ENCODE measurements at places on chromosomes 1 and 21.

DNA sequence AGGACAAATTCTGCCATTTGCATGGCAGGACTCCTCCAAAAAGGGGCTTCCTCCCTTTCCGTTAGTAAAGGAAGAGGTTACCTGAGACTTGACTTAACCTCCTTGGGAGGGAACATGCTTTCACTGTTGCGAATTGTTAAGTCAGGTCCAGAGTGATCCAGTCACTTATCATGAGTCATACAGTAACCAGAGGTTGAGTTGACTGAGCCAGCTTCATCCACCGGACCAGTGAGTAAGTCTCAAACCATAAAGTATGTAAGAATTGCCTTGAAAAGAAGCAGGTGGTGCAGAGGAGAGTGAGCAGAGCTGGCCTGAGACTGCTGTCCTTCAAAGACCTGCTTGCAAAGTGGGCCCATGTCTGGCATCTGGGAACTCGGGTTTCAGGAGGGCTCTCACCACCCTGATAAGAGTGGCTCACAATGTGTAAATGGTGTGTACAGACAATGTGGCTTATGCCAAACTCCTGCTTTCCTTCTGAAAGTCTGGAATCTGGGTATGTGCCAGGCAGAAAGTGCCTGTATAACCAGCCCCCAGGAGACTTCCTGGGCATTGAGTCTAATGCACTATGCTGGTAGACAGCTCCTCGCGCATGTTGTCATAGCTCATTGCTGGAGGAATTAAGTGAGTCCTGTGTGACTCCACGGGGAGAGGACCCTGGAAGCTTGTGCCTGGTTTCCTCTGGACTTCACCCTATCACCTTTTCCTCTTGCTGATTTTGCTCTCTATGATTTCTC is 84.3 kb upstream of the KLHDC7A start:
- no peak for DNase-seq

- no peak for DNase-seq
Measured at GRCh38 chr1:27025718-27026117, 13.1 kb upstream of the TENT5B start.

DNA sequence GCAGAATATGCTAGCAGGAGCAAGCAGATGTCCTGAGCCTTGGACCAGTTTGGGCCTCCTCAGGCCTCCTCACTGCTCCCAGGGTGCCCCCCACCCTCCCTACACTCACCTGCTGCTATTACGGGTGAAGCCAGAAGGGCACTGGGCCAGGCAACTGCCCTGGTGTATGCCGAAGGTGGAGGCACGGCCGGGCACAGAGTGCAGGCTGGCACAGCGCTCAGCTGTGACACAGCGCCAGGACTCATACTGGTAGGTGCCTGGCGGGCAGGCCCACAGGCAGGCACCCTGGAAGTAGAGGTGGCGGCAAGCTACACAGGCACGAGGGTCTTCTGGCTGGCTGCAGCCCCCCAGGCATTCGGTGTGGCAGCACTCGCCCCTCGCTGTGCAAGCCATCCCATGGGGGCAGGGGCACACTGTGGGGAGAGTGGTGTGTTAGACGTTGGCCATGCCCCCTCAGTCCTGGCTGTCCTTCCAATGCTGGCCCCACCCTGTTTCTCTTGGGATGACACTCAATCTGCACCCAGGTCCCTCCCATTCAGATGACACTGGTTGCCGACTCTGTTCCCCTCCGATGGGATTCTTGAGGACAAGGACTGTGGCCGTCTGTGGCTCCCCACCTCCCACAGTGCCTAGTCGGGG is 7.0 kb downstream of the INSRR start:
- no peak for DNase-seq

DNA sequence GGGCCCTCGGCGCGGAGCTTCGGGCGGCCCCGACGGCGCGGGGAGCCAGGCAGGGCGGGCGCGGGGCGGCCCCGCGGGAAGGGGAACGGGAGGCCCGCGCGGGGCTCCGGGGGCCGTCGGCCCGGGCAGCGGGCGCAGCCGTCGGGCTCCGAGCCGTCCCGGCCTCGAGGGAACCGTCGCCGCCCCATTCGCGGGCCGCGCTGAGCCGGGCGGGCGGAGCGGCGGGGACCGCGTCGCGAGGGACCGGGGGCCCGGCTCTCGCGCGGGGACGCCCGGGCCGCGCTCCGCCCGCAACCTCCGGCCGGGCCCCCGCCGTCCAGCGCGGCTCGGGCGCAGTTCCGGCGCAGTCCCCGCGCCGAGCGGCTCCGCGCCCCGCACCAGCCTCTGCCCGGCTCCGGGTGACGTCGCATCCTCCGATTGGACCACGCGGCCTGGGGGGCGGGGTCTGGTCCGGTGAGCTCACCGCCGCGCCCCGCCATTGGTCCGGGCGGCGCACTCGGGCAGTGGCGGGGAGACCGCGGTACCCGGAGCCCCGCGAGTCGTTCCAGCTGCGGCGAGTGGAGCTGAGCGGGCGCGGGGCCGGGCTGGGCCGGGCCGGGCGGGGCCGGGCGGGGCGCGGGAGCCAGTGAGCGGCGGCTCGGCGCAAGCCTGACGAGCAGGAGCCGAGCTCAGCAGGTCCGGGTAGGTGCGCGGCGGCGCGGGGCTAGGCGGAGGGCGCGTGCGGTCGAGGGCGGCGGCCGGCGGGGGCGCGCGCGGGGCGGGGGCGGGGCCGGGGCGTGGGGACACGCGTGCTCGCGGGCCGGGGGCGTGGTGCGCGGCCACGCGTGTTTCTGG is 66.7 kb upstream of the VAMP3 start:
- peak; percentile 54 for DNase-seq

DNA sequence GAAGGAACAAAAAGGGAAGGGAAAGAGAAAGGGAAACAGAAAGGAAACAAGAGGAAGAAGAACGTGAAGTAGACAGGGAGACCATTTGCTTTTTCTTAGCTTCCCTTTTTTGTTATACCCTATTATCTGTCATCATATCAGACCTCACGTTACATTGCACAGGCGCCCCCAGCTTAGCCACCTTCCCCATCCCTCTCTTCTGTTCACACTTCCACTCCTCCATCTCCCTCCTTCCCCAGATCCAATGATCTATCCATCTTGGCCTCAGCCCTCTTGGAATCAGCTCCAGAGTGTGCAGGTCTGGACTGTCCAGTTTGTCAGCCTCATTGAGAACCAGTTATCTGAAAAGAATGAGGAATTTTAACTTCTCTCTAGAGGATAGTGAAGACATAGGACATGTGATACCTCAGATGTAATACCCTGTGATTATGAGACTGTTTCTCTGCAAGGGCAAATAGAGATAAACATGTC is 101.1 kb upstream of the ERRFI1 start:
- DNase-seq: no peak

DNA sequence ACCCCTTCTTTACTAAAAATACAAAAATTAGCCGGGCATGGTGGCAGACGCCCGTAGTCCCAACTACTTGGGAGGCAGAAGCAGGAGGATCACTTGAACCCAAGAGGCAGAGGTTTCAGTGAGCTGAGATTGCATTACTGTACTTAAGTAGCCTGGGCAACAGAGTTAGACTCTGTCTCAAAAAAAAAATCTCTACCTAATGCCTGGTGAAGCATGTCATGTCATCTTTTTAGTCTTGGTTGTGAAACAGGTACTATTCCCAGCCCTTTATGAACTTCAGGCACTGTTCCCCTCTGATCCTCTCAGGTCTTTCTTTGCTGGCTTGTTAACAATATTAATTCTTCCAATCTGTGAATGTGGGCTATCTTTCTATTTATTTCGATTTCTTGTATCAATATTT is 22.1 kb downstream of the PRRC2C start:
- no peak for DNase-seq

GRCh38 chr1:240732390-240732789 is 120.4 kb upstream of the GREM2 start:
- DNase-seq: peak; percentile 45

DNA sequence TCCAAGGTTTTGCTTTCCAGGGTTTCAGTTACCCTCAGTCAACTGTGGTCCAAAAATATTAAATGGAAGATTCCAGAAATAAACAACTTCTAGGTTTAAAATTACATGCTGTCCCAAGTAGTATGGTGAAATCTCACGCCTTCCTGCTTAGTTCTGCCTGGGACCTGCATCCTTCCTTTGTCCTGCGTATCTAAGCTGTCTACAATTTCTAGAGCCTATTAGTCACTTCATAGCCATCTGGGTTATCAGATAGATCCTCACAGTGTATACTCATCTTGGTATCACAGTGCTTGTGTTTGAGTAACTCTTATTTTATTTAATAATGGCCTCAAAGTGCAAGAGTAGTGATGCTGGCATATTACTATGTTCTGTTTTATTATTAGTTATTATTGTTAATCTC is 157.7 kb downstream of the ROR1 start:
- DNase-seq: no peak
